Activated effector memory CD4-positive, alpha-beta T cell treated with Interleukin-2 at 50 U/mL for 16 hours (primary cell): ENCODE measurements at places on chromosomes 1 and 21.

- DNase-seq = no peak
Observed at GRCh38 chr1:46102769-46103476, 29.5 kb downstream of the PIK3R3 start.

GRCh38 chr1:211775170-211775569, 55.4 kb downstream of the LPGAT1 start:
- DNase-seq = no peak

DNA sequence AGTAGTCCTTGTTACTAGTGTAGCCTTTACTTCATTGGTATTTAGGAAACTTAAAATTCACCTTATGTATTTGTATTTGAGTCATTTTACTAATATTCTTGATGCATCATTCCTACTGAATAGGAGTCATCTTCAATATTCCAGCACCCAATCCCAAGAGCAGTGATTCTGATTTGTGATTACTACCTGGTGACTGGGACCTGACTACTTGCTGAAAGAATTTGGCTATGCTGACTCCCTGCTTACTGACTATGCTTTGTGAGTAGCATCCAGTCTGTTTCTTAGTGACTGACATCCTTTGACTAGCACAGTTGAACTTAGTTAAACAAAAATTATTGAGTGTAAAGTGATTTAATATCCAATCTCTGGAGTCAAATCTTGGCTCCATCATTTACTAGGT, 129.9 kb upstream of the NEGR1 start:
- DNase-seq = no peak

DNA sequence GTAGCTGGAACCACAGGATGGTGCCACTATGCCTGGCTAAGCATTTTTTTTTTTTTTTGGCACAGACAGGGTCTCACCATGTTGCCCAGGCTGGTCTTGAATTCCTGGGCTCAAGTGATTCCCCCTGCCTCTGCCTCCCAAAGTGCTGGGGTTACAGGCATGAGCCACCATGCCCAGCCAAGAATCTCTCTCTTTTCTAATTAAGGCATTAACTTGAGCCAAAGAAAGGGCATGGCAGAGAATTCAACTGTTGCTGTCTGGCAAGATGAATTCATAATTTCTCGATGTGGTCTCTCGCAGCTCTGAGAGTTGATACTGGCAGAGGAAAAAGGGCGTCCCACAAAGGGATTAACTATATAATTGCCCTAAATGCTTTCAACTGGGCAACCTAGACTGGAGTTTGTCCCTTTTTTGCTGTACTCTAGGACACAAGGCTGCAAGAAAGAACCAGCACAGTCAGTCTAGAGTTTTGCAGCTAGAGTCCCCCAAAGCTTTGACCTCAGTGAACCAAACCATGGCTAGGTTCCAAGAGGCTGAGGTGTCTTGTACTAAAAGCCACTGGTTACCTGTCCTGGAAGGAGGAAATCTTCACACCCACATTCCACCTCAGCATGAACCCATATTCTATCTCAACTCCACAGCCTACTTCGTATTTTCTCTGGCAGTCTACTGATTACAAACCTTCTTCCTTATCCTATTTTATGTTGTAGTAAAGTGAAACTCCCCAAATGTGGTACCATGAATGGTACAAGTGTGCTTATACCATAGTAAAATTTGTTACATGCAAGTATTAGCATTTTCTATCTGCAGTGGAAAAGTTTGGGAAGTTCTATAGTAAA, 51.2 kb downstream of the OPTC start:
- DNase-seq = no peak

DNA sequence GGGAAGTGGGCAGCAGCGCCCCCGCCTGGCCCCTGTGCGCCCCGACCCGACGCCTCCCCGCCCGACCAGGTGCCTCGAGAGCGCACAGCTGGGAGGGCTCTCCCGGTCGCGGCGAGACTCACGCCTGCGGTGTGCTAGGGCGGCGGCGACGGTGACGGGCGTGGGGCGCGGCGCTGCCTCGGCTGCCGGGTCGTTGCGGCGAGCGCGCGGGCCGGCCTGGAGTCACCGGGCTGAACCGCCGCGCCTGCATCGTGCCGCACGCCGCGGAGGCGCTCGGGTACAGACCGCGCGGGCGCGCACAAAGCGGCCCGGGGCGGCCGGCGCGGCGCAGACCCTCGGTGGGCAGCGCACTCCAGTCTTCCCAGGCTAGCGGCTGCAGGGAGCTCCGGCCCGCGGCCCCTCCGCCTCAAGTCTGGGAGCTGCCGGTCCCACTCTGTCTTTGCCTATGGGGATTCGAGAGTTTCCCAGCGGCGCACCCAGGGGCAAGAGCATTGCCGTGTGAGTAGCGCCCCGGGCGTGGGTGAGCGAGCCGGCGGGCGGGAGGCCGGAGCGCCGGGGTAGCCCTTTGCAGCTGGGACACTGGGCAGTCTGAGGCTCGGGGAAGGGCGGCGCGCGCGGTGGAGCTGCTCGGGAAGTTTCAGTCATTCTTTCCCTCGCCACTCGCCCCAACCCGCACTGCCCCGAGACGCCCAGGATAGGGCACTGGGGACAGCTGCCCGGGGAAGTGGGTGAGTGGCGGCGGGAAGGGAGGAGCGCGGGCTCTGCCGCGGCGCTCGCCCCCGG, at the start of gene SLC35F3:
SLC35F3 (plus strand) TSS at position 44 of the 783 bp plus-strand sequence.
- no peak for DNase-seq

DNA sequence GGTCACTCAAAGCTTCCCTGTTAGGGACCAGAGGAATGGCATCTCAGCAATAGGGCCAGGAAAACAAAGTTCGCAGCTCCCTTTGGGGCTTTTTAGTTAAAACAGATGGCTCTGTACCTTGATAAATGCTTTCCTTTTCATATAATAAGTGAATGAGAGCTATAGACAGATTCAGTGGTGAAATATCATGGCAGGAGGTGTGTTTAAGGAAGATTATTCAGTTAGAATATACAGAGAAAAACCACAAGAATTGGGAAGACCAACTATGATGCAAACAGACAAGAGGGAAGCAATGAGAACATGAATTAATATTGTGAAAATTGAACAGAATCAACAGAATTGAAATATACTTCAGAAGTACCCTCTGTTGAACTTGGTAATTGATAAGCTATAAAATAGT, 379.4 kb downstream of the PLPP3 start:
- no peak for DNase-seq

DNA sequence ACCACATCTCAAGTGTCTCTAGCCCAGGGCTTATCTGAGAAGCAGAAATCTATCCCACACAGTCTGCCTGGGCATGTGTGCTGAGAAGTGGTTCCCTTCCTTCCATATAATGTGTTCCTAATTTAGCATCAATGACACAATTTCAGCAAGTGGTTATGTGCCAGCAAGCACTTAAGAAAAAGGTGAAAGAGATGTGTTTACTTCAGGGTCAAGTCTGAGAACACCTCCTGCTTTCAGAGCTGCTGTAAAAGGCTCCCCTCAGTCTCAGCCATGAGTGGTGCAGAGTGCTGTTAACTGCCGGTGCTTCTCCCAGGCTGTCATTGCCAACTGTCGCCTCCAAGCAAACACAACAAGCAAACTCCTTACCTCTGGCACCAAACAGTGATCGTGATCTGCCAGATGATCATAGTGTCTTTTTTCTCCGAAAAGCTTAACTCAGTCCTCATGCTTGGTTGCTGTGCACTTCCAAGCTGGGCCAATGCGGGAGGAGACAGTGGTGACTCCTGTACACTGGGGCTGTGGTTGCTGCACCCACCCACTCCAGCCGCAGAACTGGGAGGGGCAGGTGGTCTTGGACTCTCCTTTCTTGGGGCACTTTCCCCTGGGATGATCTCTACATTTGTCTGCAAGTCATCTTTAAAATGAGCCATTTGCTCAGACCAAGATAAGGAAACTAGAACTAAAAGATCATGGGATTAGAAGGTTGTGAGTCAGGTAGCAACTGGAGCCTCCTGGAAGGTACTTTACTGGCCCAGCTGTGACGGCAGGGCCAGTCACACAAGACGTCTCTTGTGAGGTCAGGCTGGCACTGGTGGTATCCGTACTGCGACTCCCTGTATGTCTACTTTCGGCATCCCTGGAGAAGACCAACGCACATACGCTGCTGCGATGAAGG, 32.4 kb downstream of the ATP1A1 start:
- DNase-seq = no peak

DNA sequence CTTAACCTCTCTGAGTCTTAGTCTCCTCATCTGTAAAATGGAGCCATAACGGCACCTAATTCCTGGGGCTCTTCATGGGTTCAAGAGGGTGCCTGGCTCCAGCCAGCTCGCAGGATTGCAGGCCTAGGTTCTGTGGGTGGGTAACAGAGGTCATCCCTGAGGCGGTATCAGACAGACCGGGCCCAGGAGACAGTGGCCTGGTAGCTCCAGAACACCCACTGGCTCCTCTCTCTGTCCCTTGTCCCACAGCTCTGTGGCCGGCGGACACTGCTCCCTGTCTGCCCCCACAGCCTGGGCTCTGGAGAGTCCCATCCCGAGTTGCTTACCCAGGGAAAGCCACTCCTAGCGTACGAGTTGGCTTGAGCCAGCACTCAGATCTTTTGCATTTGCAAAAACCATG, 150.3 kb downstream of the PEX14 start:
- no peak for DNase-seq

DNA sequence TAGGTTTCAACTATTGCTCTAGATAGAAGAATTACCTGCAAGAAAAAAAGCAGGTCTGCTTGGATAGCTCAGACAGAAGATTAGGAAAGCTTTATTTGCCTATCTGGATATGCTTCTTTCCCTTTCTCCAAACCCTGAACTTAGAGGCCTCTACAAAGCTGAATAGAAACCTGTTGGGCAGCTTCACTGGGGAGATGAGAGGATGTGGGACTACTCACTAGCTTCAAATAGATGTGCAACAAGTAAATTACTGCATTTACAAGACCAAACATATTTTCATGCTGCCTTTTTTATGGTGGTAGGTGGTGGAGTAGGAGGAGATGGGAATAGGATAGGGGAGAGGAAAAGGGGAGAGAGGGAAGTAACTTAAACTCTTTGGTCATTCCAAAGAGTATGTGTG, 6.4 kb downstream of the CLCA2 start:
- DNase-seq = no peak

DNA sequence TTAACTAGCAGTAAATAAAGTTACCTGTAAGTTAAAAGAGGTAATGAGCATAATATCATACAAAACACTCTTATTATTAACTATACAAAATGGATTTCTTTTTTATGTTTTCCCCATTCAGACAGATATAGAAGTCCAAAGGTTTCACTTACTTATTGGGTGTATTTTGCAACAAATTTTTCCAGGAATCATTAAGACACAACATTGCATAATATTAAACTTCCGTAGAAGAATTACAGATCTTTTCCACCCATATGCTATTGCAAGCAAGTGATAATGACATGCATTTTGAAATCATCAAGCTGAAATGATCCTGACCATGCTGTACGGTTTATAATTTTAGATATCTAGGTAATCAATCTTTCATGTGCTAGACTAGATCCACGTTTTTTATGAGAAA, 957.0 kb downstream of the NCAM2 start:
- no peak for DNase-seq

DNA sequence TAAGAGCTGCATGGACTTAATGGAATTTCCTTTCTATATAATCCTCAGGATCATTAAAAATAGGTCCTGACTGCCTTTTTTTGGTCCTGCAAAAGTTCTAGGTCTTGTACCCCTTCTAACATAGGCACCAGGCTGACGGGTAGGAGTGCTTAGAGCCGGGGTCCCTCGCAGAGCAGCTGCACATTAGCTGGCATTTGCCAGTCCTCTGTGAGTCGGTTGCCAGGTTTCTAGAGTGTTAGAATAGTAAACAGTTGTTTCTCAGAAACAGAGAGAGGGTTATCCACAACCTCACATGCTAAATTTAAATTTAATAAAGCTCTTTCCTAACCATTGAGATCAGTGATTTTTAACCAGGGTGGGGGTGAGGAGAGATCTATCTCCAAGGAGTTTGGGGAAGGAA, 35.4 kb upstream of the HEATR1 start:
- DNase-seq = no peak

GRCh38 chr1:28045777-28046176, 42.6 kb downstream of the EYA3 start:
- no peak for DNase-seq

DNA sequence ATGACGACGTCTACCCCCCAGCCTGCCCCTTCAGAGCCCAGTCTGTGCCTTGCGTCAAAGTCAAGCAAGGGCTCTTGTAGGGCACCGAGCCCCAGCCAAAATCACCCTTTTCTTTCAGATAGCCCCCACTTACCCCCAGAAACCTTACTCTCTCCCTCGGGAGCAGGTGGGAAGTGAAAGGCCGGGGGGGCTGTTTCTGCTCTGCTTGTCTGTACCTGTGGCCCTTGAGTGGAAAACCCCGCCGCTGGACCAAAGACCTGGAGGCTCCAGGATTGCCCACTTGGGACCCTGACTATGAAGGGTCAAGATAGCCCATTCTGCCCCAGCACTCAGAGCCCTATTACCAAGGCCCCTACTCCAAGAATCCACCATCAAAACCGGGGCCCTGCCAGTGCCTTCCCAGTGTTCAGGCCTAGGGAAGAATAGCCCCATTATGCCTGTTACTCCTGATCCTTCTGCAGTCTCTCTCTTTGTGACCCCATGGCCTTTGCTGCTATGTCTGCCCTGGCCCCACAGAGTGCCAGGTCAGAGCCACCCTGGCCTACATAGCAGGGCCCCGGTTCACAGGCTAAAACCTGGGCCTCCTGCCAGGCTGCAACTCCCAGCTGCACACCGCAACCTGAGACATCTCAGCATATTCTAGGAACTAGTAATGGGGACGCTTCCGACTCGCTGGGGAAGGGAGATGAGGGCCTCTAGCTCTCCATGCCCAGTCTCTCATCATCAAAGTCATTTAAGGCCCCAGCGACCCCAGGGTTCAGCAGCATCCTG, 22.2 kb upstream of the HPDL start:
- no peak for DNase-seq
